Activated CD4-positive, alpha-beta T cell treated with anti-CD3 and anti-CD28 coated beads for 4 hours (primary cell): ENCODE measurements at places on chromosomes 1 and 21.
A peak's percentile ranks its signal among the peaks of the same experiment; 100 is the strongest.

DNA sequence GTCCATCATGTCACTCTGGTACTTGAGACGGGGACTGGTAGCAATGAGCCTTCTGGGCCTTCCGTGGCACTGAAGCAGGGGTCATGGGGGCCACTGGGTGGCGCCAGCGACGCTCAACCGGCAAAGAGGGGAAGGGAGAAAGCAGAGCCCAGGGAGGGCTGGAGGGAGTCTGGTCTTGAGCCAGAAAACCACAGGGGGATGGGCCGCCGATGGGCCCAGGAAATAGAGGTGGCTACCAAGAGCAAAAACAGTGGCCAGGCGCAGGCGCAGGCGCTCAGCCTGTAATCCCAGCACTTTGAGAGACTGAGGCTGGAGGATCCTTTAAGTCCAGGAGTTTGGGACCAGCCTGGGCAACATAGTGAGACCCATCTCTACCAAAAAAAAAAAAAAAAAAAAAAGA is 21.8 kb downstream of the EXOC8 start:
- DNase-seq, result peak; percentile 22

- no peak for DNase-seq
These were observed 27.1 kb upstream of the POU3F1 start for GRCh38 chr1:38073534-38074301.

GRCh38 chr1:14522926-14523241 is 75.6 kb upstream of the KAZN start:
- no peak for DNase-seq

DNA sequence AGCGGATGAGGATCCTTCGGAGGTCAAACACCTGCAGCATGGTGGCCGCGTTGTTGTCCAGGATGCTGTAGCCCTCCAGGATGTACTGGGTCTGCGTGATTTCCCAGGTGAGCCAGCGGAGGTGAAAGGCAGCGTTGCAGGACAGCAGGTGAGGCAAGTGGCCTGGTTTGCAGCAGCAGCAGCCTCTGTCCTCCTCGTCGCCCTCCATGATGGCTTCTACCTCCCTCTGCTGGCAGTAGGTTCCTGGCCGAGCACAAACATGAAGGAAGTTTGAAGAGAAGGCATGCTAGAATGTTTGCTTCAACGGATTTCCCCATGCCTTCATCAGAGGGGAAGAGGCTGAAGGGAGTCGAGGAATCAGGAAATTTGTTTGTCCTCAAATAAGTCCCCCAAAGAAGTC is 74.7 kb downstream of the NTPCR start:
- DNase-seq, result no peak

GRCh38 chr1:87989346-87989745 is 660.7 kb downstream of the LMO4 start:
- no peak for DNase-seq

DNA sequence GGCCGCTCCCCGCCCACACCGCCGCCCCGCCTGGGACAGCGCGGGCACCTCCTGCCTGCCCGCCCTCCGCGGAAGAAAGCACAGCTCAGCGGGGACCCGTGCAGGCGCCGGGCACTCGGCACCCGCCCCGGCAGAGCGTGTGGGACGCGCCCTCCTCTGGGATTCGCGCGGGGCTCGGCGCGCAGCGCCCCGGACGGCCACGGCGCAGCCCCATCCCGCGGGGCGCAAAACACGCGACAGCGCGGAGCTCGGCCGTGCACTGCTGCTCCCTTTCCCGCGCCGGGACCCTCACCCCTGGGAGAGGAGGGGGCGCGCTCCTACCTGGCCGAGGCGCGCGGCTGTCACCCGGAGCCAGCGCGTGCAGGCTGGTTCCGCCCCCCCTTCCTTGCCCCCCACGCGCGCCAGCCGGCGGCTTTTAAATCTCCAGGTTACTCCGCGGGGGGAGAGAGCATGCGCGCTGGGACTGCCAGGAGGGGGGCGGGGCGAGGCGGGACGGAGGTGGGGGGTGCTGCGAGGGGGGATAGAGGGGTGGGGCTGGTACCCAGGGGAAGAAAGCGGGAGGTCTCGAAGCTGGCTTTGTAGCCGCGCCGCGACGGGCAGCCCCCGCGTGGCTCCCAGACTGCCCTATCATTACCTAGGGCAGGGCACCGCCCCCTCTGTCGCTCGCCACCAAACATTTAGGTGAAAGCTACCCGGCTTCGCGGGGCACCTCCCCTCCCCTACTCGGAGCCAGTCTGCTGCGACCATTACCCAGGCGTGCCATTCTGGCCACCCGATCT is at the start of gene SLC45A3:
Gene SLC45A3, minus strand, starts transcription at position 437 of the 779 bp plus-strand sequence. CDS start 15,853 bp downstream, outside the sequence.
- peak; percentile 41 for DNase-seq

DNA sequence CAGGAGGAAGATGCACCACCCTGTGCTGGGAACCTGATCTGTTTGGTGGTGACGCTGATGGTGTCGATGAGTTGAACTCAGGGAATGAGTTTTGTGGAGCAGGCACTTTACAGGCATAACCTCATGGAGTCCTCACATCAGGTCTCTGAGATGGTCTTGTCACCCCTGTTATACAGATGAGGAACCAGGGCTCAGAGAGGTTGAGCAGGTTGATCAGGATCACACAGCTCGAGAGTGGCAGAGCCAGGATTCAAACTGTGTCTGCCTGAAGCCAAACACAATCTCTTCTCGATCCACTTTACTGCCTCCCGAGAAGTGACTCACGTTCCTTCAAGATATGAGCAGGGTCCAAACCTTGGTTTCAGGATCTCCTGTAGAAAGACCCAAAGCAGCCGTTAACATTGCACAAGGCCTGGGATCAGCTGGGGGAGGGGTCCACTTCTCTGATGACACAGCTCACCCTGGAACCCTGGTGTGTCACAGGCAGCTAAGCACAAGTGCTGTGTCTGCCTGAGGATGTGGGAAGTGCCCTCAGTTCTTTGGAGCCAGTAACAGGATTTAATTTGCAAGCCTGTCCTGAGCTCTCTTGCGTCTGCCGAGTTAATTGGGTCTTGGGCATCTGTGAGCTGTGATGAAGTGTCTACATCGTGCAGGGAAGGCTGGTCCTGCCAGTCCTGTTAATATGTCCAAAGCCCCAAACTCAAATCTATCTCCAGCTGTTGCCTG is 65.4 kb upstream of the STUM start:
- DNase-seq, result no peak

GRCh38 chr1:183461350-183461749 is 10.9 kb upstream of the SMG7 start:
- no peak for DNase-seq

DNA sequence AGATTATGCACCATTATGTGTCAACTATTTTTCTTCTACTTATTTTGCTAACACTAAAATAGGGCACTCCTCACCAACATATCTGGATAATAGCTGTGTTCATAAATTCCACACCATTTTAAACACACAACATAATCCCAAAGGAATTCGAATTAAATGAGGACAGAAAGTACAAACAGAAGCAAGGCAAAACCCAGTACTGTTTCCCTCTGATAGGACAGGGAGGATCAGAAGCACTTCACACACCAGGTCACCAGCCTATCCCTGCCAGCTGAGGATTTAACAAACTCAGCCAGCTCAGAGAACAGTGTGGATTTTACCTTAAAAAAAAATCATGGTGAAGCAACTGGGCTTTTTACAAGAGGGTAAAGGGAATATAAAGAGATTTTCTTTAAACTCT is 20.0 kb downstream of the CRYZ start:
- DNase-seq, result no peak
